ENCODE measurements at places on chromosomes 11 and 22.

- DNase-seq: no peak
Measured at GRCh38 chr11:131624531-131624930, 254.1 kb downstream of the NTM start.

DNA sequence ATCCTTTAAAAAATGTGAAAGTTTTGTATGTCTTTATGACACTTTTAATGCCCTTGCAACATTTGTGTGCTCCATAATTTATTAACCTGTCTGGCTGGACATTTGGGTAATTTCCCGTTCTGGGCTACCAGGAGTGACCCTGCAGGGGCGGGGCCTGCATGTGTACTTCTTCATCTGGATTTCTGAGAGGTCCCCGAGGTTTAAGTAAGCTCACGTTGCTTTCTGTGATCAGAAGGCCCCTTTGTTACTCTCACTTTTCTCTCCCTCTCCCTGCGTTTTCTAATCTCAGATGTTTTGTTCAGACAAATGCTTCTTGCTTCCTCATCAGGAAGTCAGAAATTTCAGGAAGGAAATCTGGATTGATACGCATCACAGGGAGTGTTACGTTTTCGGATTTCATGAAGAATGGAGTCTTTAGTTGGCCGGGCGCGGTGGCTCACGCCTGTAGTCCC, 78.9 kb upstream of the CRYBB3 start:
- no peak for DNase-seq

- no peak for DNase-seq
Measured at GRCh38 chr11:94549146-94549545, 5.4 kb downstream of the FUT4 start.

- DNase-seq: no peak
Measured at GRCh38 chr11:14422814-14423182, 63.8 kb upstream of the RRAS2 start.

DNA sequence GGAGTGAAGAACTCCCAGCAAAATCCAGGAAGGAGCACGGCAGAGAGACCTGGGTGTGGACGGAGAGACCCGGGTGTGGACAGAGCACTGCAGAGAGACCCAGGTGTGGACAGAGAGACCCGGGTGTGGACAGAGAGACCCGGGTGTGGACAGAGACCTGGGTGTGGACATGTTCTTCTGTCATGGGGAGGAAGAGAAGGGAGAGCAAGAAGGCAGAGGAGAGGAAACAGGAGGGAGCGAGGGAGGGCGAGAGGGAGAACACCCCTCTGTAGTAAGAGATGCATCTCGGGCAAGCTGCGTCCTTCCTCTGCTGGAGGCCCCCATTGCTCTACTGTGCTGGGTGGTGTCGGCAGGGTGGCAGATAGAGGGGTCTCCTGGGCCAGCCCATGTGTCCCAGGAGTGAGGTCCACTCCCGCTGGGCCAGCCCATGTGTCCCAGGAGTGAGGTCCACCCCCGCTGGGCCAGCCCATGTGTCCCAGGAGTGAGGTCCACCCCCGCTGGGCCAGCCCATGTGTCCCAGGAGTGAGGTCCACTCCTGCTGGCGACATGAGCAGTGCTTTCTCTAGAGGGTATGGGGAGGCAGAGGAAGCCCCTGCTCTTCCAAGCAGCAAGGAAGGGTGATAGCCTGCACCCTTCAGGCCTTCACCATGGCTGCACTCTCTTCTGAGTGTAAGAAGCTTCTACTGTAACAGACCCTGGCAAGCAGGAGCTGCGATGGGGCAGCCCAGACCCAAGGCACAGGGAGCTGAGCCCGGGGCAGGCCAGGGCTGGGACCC, 934.2 kb downstream of the BRD1 start:
- DNase-seq: no peak

- DNase-seq: no peak
Measured at GRCh38 chr11:35211952-35212351, 73.0 kb downstream of the CD44 start.

GRCh38 chr11:1397862-1398527, 8.3 kb downstream of the BRSK2 start:
- DNase-seq: no peak

DNA sequence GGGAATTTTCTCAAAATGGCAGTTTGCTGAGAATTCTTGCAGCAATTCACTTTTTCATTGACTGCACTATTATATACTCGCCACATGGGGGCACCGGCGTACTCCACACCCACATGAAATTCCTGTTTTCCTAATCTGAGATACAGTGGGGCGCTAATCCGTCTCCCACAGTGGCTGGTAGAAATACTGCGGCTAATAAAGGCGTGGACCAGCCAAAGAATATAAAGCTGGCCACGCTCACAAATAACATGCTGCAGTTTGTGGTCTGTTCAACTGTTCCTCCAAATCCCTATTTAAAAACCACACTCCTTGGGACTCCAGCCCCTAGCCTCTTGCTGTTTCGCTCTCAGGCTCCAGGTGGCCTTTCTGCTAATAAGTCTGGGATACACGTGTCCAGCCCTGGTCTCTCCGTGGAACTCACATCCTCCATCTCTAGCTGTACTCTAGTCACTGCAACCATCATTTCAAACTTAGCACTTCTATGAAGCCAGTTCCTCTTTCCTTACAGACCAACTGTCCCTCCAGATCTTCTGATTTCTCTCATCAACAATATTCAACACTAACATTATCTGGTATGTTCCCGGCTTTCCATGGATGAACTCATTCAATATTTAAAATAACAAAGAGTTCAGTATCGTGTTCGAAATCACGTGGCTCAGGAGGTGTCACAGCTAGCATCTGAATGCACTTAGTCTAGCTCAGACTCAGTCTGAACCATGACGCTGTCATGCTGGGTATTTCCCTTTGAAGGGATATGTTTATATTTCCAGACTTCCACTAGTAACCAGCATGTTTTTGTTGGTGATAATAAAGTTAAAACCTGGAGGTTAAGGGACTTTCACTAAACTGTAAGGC, 22.0 kb downstream of the TBRG1 start:
- DNase-seq: peak; percentile 25

DNA sequence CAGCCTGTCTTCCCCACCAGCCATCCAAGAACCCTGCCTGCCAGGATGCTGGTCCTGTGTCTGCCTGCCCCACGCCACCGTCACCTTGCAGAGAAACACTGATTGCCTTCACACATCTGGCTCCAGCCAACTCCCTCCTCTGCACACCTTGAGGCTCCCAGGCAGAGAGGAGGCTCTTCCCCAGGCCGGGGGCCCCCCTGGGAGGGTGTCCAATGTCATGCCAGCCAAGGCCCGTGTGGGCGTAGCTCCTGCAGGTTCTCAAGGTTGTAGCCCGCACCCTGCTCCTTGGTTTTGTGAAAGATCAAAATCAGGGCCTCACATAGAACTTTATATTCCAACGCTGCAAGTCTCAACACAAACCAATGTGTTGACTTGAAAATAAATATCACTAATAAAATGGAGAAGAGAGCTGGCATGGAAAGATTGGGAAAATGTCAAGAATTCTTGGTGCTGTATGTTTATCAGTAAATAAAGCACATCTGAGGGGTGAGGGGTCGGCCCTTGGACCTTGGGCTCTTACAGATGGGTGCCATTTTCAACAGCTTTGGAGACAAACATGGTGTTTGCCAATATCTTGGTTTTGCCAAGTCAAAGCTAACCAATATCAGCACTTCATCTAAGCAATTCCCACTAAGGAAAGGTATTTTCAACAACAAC, 6.7 kb upstream of the PPARA start:
- DNase-seq: no peak

DNA sequence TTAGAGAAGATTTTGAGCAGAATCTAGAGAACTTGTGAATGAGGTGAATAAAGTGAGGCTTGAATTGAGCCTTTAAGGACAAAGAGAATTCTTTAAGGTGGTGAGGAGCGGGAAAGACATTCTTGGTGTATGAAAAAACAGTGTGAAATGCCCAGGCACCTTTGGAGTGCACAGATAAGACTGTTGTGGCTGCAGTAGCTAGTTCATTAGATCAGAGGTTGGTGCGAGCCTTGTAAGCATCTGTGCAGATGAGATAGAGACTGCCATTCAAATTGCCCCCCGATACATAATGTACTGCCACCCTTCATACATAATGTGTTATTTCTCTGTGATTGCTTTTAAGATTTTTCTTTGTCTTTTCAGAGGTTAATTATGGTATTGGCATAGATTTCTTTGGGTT, 31.3 kb downstream of the ATXN10 start:
- no peak for DNase-seq

DNA sequence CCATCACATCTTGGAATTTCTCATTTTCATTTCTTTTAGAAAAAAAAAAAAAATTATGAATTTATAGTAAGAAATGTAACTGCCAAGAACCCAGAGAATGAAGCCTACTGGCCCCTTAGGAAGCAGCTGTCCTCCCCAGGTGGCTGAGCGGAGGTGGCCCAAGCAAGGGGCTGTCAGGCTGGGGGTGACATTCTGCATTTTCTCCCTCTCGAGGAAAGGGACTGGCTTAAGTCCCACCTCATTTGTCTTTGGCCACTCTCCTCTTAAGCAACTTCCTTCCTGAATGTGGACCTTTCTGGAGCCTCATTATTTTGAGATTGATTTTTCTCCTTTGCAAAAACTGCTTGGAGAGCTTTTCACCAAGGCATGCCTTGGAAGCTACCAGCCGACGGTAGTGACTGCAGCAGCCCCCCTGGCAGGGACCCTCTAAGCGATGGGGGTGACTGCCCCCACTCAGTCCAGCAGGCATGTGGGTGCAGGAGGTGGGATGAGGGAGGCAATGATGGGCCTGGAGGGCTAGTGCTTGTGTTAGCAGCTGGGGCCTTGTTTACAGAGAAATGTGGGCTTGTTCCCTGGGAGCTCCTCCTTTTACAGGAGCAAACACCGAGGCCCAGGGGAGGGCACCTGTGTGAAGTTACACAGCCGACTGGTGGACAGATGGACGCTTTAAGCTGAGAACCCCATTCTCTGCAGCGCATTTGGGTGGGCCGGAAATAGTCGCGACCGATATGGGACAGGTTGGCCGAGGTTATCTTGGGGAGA, 111.7 kb downstream of the MORC2 start:
- DNase-seq: no peak

DNA sequence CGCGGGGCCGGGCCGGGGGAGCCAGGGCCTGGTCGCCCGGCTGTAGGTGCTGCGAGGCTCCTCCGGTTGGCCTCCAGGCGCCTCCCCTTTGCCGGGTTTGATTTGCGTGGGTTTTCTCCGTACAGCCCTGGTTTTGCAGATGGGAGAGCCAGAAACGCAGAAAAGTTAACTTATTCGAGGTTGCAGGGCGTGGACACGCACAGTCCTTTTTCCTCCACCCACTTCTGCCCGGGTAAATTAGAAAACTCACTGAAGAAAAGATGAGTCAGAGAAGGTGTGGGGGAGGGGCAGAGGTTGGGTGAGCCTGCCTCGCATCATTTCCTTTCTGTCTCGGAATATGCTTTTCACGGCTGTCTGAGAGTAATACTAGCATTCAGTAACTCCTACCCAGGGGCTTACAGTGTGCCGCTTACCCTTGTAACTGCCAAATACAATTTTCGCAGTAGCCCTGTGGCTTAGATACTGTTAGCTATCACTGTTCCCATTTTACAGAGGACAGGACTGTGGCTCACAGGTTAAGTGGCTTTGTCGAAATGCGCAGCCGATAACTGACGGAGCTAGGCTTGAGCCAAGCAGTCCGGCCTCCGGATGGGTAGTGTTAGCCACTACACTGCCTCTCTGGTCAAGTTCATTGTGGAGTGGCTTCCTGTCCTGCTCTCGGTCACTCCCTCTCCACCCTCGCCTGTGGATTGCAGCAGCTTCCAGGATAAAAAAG, 812 bp downstream of the FADD start:
- DNase-seq: no peak

GRCh38 chr11:111269146-111269868, 23.8 kb downstream of the POU2AF2 start:
- DNase-seq: no peak

GRCh38 chr11:126830216-126830806, 170.3 kb downstream of the KIRREL3 start:
- no peak for DNase-seq

DNA sequence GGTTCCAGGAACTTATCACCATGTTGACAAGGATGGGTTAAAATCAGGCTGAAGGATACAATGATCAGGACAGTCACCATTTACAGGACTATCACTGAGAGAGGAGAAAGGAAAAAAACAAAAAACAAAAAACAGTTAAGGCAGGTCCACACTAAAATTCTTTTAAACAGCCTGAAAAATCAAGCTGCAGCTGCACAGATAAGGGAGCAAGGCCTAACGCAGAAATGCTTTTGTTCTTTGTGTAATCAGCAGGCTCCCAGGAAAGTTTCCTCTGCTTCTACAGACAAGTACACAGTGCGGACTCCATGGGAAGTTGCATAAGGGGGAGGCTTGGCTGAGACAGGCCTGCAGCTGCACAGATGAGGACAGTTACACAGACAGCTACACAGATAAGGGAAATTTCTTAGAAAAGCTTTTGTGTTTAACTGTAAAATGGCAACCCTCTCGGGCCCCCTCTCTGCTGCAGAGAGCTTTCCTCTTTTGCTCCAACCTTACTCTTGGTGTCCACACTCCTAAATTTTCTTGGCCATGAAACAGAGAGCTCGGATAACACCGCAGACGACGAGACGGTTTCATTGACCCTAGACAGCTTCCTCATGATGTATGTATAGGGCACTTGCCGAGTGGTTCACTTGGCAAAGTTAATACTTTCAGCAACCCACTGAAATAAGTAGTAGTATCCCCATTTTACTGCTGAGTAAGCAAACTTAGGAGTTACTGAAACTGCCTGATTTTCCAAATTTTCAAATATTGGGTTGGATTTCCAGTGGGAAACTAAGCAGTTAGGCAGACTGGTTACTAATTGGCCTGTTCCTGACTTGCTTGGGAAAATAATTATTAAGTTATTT, 45.5 kb downstream of the PIWIL3 start:
- peak; percentile 21 for DNase-seq

DNA sequence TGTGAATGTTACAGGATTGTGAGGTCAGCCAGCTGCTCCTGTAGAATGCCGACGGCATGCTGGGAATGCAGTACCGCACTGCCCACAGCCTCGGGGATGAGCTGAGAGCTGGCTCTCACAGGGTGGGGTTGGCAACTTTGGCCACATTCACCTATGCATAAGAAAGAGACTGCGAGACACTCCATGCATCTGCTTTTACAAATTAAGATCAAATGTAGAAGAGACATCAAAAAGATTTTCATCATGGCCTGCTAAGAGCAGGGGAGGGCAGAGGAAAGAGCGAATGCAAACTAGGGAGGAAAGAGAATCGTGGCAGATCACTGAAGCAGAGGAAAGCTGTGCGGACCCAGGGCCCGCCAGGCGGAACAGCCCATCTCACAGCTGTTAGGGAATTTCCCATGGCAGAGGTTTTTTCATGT, 49.8 kb upstream of the SPATA19 start:
- DNase-seq: no peak

GRCh38 chr11:2435288-2436012, 8.9 kb downstream of the TRPM5 start:
- no peak for DNase-seq

All from hypothalamus (tissue), 51 donors.